ENCODE measurements at places on chromosomes 4 and X.

GRCh38 chrX:134545510-134545909, 85.5 kb downstream of the HPRT1 start:
- no peak for DNase-seq

GRCh38 chrX:34942496-34942895, at the start of gene FAM47B:
Gene FAM47B, plus strand, starts transcription at chrX:34942796. Its CDS starts 36 bp downstream, at chrX:34942832.
- no peak for DNase-seq

DNA sequence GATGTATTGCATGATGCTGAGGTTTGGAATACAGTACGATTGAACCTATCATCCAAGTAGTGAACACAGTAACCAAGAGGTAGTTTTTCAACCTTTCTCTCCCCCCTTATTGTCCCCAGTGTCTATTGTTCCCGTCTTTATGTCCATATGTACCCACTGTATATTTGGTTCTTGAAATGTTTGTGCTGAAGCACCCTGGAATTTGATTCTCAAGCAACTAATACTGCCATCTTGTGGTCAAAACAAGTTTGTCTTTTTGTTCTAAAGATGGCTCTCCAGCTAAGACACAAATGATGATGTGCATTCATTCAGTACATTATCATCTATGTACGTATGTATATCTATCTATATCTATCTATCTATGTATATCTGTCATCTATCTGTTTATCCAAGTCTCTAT, 33.5 kb upstream of the DCX start:
- no peak for DNase-seq

- peak; percentile 26 for DNase-seq
Observed at GRCh38 chr4:37392521-37393255, 148.1 kb downstream of the NWD2 start.

GRCh38 chr4:152536545-152537182, 772 bp upstream of the FBXW7 start:
- DNase-seq, result peak; percentile 73

DNA sequence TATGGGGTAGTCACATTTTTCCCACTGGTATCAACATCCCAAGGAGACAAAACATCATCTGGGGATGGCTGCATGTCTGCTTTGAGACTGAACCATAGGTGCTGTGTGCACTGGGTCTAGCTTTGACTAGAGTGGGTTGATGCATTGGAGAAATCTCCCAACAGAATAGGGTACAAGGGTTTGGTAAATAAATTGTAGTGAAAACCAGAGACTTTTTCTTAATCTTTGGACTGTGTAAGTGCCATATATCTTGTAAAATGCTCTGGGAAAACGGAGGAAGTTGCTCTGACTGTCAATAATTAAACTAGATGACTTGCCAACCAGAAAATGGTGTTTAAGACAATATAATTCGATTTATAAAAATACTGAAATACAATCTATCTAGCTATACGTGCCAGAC, 1064.0 kb upstream of the SLIT2 start:
- no peak for DNase-seq

DNA sequence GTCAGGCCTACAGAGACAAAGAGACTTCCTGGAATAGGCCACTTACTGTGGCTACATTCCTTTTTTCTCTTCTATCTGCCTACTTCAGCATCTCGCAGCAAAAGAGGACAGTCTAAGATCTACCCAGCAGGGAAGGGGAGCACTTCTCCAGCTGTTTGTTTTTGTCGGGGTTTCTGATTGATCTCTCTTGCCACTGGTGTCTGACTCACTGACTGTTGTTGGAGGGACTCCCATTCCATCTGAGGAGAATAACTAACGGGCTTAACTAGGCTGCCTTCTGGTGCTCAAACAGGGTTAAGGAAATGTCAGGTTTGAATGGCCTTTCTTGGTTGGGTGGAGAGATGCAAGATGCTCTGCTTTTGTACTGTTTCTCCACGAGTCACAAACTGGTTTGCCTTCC, 100.2 kb upstream of the TMEM164 start:
- DNase-seq, result no peak

Data from colonic mucosa (tissue), 4 donors.